ENCODE measurements at places on chromosomes 13 and 19.

DNA sequence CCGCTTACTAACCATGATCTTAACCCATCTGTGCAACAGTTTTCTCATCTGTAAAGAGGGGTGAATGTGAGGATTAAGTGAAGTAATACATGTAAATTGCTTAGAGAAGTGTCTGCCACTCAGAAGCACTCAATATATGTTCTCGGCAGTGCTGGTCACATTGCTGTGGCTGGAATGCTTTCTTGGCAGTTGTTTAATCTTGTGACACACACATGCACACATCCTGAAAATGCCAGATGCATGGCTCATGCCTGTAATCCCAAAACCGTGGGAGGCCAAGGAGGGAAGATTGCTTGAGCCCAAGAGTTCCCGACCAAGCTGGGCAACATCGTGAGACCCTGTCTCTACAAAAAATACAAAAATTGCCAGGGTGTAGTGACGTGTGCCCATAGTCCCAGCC lies 4.9 kb upstream of the DMKN start:
- DNase-seq, result peak; percentile 96

DNA sequence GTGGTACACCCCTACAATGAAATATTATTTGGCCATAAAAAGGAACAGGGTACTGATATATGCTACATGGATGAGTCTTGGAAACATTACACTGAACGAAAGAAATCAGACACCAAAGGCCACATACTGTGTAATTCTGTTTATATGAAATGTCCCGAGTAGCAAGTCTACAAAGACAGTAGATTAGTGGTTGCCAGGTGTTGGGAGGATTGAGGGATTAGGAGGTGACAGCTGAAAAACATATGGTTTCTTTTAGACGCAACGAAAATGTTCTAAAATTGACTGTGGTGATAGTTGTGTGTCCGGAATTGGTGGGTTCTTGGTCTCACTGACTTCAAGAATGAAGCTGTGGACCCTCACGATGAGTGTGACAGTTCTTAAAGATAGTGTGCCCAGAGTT lies 35.1 kb downstream of the IL17D start:
- no peak for DNase-seq

- DNase-seq, result no peak
Measured at GRCh38 chr13:47832458-47832972, 168.6 kb downstream of the SUCLA2 start.

DNA sequence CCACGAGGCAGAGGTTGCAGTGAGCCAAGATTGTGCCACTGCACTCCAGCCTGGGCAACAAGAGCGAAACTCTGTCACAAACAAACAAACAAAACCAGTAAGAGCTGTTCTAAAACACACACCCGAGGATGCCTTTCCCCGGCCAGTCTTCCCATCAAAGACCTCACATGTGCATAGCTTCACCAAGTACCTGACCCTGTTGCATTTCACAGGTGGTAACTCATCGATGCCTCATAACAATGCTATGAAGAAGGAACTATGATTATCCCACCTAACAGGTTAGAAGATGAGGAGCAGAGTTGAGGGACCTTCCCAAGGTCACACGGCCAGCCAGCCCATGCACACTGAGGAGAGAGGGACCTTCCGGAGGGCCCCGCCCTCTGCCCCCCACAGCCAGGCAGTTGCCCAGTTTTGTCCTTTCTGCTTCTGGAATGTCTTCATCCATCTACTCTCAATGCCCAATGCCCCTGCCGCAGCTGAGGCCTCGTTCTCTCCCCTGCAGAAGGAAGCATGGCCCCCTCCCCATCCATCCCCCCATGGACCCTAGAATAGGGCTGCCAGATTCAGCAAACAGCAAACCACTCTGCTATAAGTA lies 16.8 kb upstream of the LENG8 start:
- no peak for DNase-seq

DNA sequence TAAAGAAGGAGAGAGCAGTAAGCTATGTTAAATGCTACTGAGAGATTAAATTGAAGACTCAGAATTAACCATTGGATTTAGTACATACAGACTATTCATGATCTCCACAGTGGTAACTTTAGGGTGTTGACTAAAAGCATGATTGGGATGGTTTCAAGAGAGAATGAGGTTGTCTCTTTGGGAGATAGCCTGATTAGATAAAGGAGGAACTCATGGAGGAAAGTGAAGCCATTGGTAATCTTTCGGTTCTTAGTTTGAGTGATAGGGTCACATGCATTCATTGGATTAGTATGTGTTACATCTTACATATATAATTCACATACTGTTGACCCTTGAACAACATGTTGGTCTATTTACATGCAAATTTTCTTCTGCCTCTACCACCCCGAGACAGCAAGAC lies 18.8 kb upstream of the KL start:
- no peak for DNase-seq

- DNase-seq, result no peak
Measured at GRCh38 chr19:4701557-4701956, 22.1 kb downstream of the DPP9 start.

- peak; percentile 50 for DNase-seq
Measured at GRCh38 chr19:39996218-39996810, 546 bp upstream of the ZNF546 start.

GRCh38 chr13:79245937-79246577 lies 160.0 kb downstream of the RBM26 start:
- DNase-seq, result no peak

- peak; percentile 84 for DNase-seq
Measured at GRCh38 chr19:9674663-9675357, at the start of gene ZNF562. Gene ZNF562, minus strand, starts transcription at chr19:9675100. Its CDS starts 14,356 bp downstream, at chr19:9660744.

DNA sequence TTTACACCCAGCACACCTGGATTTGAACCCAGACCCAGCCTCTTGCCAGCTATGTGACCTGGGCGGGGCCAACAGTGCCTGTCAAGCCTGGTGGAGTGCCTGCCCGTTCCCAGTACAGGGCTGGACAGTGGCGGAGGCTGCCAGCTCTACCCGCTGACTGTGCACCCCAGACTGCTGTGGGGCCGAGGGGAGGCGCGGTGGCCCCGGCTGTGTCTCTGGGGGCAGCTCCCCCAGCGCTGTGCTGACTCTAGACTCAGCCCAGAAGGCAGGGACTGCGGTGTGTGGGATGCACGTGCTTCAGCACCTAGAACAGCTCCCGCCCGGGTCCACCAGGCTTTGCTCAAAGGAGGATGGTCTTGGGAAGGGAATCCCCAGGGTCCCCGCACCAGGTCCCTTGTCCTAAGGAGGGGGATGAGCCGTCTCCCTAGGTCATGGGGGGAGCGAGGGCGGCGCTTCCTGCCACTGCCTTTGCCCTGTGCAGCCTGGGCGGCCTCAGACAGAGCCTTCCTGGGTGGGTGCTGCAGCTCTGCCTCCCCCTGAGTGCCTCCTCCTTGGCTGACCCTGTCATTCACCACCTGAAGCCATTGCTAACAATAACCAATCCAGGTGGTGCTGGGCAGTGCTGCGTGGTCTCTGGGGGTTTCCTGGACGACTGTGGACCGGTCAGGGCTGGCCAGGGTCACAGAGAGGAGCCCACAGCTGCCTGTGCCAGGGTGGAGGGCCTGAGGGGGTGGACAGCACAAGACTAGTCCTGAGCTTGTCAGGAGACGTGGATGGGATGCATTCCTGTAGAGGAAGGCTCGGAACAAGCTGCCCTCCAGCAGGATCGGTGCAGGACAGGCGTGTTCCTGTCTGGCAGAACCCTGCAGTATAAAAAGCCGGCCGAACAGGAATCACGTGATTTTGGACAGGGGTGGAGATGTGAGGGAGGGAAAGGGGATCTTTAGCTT lies 18.6 kb downstream of the TMEM255B start:
- DNase-seq, result no peak

GRCh38 chr13:33383724-33384577 lies 98.4 kb upstream of the STARD13 start:
- no peak for DNase-seq

DNA sequence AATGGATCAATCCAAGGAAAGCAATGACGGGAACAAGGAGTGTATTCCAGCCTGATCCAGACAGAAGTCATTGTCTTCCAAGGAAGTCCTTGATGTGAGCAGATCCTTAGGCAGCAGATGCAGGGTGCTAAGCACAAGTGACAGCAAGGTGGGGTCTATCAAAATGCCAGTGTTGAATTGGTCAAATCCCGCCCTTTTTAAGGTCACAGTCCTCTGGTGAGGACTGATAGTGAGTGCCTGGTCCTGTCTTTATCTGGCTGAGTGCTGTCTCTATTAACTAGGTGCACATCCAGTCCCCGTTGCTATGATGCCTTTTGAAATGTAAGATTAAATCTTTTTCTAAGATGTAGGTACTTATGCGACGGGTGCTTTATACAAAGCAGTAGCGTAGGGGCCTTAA lies 1.3 kb upstream of the LAMP1 start:
- no peak for DNase-seq

GRCh38 chr13:88005188-88005587 lies 334.0 kb downstream of the SLITRK5 start:
- DNase-seq, result peak; percentile 48

DNA sequence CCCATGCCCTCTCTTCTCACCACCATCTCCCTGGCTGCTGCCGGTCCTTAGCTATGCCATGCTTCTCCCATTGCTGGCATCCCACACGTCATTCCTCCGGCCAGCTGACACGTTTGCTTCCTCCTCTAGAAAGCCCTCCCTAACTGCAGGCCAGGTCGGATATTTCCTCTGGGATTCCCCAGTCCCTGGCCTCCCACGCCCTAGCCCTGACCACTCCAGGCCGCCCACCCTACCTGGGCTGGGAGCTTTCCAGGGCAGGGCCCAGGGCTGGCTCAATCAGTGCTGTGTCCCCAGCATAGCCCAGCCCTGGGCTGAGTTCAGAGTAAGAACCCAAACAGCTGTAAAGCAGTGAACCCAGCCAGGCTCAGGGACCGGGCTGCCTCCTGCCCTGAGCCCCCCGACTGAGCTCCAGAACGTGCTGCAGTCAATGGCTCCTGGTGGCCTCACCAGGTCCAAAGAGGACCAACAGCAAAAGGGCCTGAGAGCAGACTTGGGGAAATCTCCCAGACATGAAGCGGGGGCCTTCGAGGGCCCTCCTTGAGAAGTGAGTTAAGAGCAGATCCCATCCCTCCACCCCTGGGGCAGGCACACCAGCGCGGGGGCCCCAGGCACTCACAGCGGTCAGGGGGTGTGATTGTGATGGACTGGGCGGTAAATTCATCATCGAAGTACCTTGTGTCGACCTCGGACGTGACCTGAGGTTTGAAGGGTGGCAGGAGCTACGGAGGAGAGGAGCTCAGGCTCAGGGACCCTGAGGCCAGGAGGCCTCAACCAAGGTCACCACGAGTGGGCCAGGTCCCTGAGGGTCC lies 8.1 kb upstream of the CCNP start:
- no peak for DNase-seq

DNA sequence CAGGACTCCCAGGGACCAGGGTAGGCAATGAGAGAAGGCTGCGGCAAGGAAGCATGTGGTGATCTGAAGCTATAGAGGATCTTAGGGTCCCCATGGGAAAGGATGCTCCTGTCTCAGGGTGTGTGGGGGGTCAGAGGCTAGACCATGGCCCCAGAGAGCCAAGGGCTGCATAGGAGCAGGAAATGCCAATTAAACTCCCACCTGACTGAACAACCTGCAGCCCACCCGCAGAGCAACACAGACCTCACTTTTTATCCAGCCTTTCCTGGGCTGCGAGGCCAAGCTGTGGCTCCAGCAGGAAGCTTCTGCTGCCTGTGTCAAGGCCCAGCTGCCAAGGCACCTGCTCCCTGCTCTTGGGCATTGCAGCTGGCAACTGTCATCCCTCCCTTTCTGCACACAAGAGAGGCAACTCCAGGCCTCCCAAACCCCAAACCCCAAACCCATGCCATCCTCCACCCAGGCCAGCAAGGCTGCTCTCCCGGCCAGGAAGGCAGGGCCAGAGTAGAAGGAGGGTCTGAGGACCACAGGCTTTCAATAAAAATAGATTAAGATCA lies 290.1 kb downstream of the FOXO1 start:
- no peak for DNase-seq

DNA sequence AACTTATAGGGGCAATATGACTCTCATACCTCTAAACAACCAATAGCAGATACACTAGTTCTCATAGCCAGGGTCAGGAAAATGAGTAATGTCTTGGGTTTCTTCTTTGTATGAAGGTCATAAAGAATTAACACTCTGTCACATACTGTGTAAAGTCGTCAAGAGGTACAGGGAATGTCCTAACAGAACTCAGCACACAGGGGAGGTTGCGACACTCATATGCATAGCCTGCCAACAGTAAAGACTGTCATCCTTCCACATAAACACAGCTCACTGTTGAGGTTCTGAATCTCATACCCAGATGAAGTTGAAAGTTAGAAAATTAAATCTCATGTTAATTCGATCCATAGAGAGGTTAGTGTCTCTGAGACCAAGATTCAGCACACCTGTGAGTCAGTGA lies 34.2 kb upstream of the ZNF254 start:
- DNase-seq, result no peak

GRCh38 chr13:62747152-62747551 lies 1331.5 kb upstream of the PCDH20 start:
- no peak for DNase-seq
